ENCODE measurements at places on chromosomes 12 and 14.

DNA sequence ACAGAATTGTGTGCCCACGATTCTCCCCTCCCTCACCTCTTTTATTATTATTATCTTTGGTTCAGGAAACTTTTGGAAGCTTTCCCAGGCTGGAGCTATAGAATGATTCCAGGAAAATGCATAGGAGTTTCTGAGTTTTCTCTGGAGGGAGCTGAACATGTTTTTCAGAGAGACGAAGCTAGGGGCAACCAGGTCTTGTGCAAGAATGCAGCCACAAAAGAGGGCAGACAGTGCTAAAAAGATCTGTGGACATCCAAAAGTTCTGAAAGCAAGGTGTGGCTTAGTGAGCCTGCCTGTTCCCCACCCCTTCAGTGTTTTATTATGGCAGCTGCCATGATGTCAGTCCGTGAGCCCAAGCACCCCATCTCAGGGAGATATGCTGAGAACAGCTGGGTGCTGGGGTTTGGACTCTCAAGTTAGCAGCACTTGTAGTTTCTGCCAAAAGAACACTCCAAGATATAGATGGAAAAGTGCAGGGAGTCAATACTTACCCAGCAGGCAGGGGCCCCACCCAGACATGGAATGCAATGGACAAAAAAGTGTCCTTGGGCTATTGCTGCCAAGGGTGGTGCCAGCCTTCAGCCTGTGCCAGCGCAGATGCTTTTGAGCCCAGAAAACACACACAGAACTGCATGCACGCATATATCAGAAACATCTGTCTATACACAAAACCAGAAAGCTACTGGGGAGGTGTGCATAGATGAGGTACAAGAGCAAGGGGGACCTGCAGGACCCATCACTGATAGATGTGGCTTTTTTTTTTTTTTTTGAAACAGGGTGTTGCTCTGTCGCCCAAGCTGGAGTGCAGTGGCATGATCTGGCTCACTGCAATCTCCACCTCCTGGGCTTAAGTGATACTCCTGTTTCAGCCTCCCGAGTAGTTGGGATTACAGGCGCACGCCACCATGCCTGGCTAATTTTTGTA is 17.0 kb upstream of the IRF2BPL start:
- DNase-seq, result no peak

DNA sequence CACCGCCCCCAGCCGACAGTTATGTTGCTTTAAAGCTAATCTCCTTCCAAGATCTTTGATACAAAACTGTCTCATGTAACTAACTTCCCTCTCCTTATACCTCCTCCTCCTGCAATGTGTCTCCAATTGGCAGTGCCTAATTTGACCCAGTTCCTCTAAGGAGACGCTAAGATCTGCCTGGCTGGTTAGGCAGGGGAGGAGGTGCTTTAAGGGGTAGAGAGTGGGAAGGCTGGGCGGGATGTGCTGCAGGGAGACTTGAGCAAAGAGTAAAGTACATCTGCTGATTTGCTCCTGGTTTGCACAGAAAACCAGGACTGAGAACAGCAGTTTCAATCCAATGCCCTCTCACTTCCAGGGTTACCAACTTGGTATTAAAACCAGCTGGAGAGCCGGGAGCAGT is 7.4 kb upstream of the IKZF4 start:
- DNase-seq, result no peak

DNA sequence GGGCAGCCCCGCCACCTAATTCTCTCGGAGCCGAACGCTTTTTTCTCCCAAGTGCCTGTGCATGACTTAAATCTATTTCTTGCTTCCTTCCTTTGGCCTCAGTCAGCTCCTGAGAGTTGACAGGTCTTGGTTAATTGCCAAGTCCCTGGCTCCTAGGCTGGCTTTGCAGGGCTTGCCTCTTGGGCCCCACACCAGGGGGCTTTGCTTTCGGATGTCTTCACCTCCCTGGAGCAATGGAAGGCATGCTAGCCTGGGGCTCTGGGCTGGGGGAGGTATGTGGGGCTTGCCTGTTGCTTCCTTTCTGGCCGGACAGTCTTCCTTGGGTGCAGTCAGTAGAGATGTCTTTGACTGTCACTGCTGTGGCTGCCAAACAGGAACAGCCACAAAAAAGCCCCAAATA is 2.2 kb upstream of the KRT80 start:
- DNase-seq, result no peak

DNA sequence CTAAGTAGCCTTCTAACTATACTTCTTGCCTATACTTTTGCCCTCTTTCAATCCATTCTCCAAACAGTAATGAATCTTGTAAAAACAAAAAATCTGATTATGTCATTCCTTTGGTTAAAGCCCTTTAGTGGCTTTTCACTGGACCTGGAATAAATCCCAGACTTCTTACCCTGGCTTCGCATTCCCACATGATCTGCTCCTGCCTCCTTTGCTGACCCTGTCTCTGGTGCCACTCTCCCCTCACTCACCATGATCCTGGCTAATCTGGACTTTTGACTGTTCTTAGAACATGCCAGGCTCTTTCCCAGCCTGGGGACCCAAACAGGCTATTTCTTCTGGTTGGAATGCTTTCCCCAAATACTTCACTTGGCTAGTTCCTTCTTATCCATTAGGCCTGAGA is 7.9 kb downstream of the MIA2 start:
- no peak for DNase-seq
